Stimulated activated CD4-positive, alpha-beta T cell treated with anti-CD3 and anti-CD28 coated beads, Interleukin-15, amount 100 ng/mL, for 1 hour (primary cell): ENCODE measurements at places on chromosomes 11 and 22.

DNA sequence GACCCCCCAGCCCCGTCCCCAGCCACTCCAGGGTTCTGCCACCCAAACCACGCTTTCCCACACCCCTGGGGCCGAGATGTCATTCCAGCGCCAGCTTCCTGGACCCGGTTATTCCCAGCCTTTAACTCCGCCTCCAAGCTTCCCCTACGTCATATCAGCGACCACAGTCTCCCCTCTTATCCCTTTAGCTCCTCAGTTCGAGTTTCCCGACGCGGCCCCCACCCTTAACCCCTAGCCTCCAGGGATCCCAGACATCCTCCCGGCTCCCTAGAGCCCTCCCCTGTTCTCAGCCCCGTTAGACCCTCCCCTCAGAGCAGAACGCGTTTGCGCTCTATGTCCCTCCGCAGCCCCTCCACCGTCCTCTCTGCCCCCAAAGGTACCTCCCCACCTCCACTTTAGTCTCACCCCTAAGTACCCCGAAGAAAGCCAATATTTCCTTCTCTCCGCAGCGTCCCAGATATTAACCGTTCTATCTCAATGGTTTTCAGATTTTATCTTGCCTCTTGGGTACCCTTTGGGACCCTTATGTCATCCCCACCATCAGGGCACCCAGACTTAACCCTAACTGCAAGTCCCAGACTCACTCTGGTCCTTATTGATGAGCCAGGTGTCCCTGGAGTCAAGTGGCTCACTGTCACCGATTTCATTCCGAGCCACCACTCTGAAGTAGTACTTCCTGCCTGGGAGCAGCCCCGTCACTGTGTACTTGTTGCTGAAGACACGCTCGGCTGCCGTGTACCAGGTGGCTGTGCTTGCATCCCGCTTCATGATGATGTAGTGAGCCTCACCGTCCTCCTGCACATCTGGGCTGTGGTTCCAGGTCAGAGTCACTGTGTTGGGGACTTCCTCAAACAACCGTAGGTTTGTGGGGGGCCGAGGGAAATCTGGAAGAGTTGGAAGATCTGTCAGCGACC, 8.0 kb downstream of the TMEM86A start:
- DNase-seq: no peak

DNA sequence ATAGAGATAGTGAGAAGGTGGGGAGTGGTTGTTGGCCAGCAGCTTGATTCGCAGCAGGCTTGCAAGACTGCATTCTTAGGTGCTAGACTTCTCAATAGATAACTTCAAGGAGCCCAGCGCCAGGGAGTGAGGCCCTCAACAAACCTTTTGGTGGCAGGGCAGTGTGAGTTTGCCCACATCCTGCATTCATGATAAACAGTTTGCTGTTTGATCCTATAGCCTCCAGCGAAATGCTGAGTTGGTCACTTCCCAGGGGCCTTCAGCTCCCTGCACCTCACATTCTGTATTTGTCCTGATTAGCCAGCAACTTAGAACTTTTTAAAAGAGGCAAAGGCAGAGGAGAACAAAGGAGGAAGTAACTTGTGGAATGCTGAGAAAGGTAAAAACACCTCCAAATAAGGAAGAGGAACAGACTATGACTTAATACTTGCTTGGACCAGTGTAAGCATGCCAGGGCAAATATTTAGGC, 25.1 kb downstream of the OR10A6 start:
- no peak for DNase-seq

- no peak for DNase-seq
Measured at GRCh38 chr22:22520020-22520656, at the start of gene ZNF280A. Gene ZNF280A, minus strand, starts transcription at chr22:22520270. Its CDS starts 4,640 bp downstream, at chr22:22515630.

- no peak for DNase-seq
Measured at GRCh38 chr11:34576331-34576730, 44.6 kb upstream of the EHF start.

- DNase-seq: no peak
Measured at GRCh38 chr11:1139441-1140083, 18.2 kb upstream of the MUC5AC start.

GRCh38 chr22:35808377-35808776, 90.7 kb downstream of the APOL5 start:
- no peak for DNase-seq

DNA sequence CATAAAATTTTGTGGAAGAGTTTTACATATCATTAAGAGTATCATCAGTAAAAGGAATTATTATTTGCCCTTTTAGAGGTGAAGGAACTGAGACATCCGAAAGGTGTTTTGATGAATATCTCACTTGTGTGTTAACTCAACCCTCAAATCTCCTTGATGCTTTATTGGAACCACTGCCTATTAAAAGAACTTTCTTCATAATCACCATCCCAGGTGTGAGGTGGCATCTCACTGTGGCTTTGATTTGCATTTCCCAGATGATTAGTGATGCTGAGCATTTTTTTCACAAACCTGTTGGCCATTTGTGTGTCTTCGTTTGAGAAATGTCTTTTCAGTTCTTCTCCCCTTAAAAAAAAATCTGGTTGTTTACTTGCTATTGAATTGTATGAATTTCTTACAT, 134.0 kb upstream of the SYN3 start:
- no peak for DNase-seq

GRCh38 chr11:74637700-74638099, 45.3 kb downstream of the POLD3 start:
- no peak for DNase-seq

DNA sequence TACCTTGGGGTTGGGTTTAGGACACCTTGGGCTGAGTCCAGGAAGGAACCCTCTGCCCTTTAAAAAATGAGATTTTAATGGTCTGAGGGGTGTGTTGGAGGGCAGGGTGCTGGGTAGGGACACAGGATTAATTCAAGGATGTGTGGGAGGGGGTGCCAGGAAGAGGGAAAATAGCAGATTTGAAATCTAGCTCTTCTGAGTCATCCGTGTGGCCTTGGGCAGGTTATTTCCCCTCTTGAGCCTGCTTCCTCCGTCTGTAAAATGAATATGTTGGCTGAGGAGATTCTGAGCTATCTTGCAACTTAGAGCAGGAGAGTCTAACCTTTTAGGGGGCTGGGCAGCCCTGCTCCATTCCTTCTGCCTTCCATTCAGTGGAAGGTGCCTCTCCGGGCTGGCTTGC, 3.0 kb downstream of the TSPAN18 start:
- DNase-seq: no peak

- DNase-seq: no peak
Measured at GRCh38 chr11:115437902-115438575, 66.2 kb downstream of the CADM1 start.

GRCh38 chr11:2149864-2150847, 10.9 kb downstream of the INS start:
- no peak for DNase-seq

DNA sequence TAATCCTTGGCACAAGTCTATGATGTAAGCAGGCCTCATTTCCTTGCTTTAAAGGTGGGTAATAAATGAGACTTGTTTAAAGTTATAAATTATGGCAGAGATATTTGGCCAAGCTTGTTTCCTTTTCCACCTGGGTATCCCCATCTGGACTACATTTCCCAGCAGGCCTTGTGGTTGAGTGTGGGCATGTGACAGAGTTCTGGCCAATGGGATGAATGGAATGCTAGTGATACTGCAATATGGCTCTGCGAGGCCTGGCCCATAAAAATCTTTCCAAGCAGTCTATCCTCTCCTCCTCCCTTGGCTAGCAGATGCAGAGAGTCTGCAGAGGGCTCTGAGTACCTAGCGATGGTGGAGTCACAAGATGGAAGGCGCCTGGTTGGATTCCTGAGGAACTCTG, 102.5 kb downstream of the TIMP3 start:
- DNase-seq: no peak

GRCh38 chr11:42524534-42525227, 787.1 kb upstream of the API5 start:
- DNase-seq: no peak

- DNase-seq: no peak
Measured at GRCh38 chr11:39374963-39375698, 2084.3 kb downstream of the LRRC4C start.

GRCh38 chr11:95229993-95230809, 801 bp downstream of the SESN3 start:
- no peak for DNase-seq

DNA sequence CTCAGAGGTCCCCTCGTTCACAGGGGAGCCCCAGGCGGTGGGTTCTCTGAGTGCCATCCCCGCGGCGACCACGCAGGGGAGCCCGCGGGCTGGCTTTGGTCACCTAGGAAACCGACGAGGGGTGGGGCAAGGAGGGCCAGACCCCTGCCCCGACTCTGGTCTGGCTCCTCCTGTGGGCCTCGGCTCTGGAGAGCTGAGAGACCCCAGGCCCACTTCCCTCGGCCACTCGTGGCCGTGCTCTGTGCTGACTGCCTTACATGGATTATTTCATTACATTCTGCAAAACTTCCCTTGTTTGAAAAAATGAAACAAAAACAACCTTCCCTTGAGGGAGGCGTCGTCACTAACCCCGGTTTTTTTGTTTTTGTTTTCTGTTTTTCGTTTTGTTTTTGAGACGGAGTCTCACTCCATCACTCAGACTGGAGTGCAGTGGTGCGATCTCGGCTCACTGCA, 15.1 kb upstream of the CYTH4 start:
- peak; percentile 68 for DNase-seq

DNA sequence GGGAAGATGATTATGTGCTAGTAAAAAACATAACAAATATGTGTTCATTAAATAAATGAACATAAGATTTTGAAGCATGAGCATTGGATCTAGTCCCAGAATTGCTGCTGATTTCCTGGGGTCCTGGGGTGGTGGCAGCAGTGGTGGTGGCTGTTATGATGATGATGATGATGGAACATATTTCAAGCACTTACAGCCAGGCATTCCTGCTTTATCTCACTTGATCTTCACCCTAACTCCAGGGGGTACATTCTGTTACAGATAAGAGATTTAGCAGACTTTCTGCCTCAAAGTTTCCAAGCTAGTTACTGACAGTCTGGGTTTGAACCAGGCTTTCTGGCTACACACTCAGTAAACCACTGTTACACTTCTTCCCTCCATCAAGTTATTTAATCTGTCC, 5.2 kb downstream of the TRAPPC4 start:
- no peak for DNase-seq

DNA sequence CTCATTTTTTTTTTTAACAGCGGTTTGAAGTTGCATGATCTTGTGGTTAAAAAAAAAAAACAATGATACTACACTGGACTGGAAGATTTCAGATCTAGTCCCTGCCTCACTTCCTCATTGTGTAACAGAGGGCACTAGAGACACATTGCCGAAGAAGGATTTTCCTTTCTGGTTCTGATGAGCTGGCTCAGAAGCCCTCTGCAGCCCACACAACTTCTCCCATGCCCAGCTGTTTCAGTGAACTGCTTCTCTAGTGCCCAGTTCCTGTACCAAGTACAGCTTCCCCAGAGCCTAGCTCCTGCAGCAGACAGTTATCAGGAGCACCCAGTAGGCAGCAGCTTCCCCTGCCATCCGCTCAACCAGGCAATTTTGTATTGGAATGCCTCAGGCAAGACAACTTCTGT, 29.5 kb upstream of the ANO5 start:
- no peak for DNase-seq

DNA sequence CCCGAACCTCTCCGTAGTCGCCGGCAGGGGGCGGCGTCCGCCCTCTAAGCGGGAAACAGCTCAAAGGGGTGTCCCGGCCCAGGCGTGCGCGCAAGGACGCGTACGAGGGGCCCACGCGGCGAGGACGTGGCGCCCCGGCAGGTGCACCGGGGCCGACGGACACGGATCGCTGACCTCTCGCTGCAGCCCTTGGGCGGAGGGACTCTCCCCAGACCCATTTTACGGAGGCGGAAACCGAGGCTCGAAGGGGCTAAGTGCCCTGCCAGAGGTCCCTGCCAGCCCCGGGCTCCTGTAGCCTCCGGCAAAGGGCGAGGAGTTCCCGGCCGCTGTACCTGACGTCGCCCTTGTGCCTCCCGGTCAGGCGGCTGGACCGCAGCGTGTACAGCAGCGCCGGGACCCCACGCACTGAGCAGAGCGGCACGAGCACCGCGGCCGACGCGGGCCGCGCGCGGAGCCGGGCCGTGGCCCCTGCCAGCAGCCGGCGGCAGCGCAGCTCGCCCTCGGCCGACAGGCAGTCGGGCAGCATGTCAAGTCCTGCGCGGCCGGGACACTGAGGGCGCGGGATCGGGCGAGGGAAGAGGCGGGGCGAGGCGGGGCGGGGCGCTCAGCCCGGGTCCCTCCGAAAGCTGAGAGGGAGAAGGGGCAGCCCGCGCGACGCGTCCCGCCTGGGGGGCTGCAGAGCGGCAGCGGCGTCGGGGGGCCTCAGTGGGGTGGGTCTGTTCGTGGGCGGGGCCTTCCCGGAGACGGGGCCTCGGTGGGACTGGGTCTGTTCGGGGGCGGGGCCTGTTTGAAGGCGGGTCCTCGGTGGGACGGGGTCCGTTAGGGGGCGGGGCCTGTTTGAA, at the start of gene NUDT8:
TSS of gene NUDT8 (minus strand) at position 552 of the 842 bp plus-strand sequence. CDS start at position 526, 26 bp downstream.
- peak; percentile 96 for DNase-seq

DNA sequence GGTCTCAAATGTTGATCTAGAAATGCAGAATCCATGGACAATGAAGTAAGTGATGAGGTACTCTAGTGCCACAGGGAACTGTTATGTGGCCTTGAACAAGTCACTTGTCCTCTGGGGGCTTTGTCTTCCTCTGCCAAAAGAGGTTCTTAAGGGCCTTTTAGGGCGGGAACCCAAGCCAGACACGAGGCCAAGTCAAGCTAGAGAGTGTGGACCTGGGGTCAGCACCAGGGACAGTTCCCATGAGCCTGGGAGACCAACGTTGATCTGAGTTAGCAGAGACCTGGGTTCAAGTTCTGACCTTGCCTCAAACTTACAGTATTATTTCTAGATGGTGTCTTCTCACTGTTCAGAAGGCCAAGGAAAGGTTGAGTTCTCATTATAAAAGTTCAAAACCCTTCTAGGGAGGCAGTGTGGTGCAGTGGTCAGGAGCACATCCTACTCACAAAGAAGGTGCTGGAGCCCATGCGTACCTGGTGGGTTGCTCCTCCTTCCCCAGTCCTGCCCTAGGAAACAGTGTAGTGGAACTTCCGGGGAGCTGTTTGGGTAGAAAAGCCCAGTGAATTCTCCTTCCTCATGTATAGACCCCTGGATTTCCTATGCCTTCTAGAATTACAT, 121.5 kb downstream of the CHST1 start:
- no peak for DNase-seq

DNA sequence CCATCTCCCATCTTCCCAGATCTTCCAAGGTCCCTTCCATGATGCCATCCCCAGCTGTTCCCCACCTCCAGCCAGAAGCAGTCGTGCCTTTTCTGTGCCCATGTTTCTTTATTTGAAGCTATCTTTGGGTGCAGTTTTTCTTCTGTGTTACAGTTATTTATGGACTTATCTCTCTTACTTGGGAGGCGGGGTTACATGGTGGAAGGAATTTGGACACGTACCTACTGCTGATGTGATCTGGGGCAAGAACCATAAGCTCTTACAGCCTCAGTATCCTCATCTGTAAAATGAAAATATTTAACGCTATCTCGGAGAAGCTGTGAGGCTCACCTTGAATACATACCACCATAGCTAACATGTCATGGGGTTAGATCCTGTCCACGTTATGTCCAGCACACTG, 98.9 kb downstream of the ZBTB16 start:
- DNase-seq: no peak

- DNase-seq: no peak
Measured at GRCh38 chr11:112795911-112796649, 165.1 kb upstream of the NCAM1 start.
